ENCODE measurements at places on chromosomes 11 and 22.

DNA sequence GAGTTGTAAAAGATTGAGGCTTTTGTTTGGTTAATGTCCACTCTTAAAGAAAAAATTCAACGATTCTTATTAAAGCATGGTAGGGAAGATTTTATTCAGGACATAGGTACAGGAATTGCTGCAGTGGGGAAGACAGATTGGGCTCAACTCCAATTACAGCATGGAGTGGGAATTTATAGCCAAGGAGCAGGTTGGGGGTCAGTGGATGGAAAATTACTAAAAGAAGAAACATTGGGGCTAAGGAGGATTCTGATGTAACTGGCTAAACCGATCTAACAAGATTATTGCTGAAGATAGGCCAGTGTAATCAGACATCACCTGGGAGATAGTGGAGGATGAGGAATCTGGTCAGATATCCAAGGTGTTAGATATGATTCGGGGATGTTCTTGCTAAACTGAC, 97.4 kb downstream of the FAR1 start:
- DNase-seq, result no peak

DNA sequence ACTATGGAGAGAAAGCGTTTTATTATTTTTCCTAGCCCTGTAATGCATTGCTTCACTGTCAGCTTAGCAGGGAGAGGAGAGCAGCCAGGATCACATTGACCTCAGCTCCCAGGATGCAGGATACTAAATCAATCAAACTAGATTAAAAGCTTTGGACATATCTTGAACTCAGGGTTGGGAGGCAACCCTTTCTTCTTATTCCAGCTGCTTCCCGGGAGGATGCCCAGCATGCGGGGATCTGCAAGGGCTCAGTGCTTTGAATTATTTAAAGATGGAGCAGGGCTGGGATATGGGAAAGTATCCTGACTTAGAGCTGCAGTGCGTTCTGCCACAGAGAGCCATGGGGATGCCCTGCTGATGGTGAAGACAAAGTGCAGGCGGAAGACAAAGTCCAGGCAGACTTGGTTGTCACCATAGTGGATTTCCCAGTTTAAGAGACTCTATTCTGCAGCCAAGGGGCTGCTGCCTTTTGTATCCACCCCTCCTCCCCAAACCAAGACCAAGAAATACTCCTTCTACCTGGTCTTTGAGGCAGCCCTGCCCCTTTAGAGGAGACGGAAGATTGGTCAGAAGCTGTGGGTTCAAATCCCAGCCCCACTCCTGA, 1035.0 kb downstream of the TBC1D22A start:
- DNase-seq, result no peak

DNA sequence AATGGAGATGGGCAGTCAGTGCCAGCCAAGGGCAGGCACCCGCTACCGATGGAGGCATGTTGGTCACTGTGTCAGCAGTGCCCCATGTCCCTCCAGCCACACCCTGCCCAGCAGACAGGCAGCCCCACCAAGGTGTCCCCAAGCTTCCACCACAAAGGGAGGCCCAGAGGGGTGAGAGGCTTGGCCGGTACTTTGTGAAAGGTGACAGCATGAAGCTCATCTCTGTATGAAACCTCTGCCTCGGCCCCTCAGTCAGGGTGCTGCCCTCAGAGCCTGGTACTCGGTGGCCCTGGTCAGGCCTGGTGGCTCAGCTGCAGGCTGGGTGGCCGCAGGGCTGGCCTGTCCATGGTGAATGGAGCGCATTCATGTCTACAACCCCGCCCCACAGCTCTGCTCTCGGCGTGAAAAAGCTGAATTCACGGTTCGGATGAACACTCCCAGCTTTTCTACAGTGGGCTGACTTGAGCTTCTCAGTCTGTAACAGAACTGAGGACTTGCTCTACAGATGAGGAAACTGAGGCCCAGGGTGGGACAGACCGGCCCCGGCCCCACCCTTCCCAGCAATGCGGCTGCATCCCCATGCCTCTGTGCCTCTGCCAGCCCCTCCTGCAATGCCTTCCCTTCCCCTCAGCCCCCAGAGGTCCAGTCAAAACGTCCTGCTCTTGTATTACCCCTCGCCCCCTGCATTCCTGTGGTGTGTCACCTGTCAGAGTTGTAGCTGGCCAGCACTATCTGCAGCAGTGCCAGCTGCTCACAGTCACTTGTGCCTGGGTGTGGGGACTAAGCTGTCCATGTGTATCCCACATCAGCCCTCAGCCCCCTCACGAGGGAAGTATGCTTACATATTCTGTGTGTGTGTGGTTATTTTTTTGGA, 27.7 kb downstream of the RSPH14 start:
- DNase-seq, result no peak

DNA sequence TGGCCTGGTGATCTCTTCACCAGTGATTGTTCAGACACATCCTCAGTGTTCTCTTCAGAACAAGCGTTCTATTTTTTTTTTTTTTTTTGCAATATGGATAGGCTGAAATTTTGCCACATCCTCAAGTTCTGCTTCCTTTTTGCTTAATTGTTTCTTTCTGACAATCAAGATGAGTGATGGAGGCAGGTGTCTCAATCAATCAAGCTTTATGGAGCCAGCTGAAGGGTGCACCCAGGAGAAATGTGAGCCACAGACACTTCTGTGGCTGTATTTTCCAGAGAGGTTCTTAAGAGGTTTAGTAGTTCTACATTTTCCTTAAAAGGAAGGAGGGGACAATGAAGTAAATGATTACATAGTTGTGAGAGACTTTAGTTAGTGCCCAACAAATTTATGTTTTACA, 43.9 kb upstream of the ASPHD2 start:
- DNase-seq, result no peak

- no peak for DNase-seq
These were observed 227.2 kb downstream of the FAM76B start for GRCh38 chr11:95562196-95562921.

DNA sequence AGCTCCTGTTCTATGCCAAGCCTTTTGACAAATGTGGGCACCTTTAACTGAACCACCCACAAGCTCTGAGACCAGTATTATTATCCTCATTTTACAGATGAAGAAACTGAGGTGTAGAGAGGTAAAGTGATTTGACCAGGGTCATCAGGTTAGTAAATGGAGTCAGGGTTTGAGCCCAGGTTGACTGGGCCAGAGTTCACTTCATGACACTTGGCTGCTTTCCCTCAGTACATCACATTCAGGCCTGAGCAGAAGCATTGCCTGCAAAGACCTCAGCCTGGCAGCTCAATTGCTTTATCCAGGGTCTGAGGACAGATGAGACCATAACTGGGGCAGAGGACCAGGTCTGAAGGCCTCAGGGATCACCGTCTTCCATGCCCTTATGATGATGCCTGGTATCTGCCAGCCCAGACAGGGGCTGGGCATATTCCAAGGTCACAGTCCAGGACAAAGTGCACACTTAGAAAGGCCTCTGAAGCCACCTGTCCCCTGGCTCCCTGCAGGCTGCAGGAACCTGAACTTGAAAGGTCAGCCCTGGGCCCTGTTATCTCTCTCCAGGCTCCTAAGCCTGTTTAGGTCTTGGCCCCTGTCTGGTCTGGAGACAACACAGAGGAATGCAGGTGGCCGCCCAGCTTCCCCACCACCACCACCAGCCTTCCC, 32.0 kb downstream of the POU2AF3 start:
- no peak for DNase-seq

DNA sequence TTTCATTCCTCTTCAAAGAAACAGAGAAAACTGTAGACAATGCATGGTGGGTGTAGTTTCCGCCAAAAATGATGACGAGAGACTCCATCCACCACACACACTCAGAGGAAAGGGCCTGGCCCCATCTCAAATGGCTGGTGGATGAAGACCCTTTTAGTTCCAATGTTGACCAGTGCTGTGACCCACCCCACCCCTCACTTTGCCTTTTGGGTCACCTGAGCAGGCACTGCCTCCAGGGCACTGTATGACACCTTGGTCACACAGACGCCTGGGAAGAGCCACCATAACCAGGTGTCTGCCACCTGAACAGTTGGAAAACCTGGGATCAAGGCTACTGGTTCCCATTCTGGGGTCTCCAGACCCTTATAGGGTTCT, 121.3 kb downstream of the MPPED1 start:
- no peak for DNase-seq

DNA sequence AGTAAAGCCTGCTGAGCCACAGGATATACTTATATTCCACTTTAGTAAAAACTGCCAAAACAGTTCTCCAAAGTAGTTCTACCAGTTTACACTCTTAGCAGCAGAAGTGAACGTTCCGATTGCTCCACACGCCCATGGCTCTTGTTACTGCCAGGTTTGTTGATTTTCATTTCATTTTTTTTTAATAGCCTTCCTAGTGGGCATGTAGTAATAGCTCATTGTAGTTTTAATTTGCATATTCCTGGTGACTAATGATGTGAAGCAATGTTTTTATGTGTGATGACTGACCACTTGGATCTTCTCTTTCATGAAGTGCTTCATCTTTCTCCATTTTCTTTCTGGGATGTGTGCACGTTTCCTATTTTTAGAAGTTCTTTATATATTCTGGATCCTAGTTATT, 4.8 kb upstream of the C11orf97 start:
- no peak for DNase-seq

DNA sequence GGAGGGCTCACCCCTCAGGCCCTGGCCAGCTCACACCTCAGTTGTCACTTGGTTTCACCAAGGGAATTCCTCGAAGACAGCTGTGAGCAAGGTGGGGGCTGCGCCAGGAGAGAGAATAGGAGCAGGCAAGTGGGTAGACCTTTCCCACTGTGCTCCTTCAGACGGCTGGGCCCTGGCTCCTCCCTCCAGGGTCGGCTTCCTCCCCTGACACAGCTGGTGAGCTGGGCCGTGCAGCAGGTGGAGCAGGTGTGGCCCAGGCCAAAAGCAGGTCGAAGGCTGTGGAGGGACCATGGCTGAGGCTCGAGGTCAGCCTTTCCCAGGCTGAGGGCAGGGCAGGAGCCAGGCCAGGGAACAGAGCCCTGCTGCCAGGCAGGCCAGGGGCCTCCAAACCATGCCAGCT, 12.5 kb upstream of the MYRF start:
- DNase-seq, result no peak

DNA sequence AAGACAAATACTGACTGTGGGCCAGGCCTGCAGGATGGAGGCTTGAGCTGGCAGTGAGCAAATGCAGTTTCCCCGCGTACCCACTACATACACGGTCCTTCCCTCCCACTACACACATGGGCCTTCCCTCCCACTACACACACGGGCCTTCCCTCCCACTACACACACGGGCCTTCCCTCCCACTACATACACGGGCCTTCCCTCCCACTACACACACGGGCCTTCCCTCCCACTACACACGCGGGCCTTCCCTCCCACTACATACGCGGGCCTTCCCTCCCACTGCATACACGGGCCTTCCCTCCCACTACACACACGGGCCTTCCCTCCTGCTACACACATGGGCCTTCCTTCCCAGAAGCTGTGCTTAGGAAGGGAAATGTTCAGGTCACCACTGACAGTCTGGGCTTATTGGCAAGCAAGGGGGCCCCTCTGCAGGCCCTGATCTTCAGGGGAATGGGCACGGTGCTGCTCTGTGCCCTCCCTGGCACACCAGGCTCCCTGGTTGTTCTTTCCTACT, 10.8 kb downstream of the DNAL4 start:
- DNase-seq, result no peak

DNA sequence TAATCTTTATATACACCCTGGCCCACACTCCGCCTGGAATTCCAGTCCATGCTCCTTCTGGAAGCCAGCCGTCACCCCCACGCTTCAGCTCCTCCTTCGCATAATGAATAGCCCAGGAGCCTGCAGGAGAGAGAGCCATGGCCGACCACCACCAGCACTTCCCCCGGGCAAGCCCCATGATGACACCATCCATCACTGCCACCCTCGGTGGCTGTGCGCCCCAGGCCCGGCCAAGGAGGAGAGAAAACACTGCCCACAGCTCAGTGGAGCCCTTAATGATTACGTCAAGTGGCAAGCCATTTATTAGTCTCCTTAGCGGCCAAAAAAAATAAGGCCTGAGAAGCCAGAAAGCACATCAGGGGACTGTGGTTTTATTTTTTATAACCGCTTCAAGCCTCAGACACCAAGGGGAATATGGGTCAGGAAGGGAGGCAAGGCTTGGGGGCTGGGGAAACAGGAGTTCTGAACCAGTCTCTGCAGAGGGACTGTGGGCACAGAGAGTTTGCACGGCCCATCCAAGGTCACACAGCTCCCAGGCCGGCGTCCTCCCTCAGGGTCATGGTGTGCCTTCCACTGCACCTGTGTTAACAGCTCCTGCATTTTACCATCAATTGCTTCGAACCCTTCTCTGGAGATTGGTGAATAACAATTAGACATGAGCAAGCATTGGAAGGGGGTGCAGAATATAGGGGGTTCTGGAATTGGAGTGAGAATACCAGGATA, 134.3 kb downstream of the MN1 start:
- no peak for DNase-seq

- DNase-seq, result no peak
These were observed 50.3 kb downstream of the TEAD1 start for GRCh38 chr11:12724301-12725054.

- no peak for DNase-seq
These were observed 21.9 kb upstream of the TMPRSS4 start for GRCh38 chr11:118054712-118055640.

DNA sequence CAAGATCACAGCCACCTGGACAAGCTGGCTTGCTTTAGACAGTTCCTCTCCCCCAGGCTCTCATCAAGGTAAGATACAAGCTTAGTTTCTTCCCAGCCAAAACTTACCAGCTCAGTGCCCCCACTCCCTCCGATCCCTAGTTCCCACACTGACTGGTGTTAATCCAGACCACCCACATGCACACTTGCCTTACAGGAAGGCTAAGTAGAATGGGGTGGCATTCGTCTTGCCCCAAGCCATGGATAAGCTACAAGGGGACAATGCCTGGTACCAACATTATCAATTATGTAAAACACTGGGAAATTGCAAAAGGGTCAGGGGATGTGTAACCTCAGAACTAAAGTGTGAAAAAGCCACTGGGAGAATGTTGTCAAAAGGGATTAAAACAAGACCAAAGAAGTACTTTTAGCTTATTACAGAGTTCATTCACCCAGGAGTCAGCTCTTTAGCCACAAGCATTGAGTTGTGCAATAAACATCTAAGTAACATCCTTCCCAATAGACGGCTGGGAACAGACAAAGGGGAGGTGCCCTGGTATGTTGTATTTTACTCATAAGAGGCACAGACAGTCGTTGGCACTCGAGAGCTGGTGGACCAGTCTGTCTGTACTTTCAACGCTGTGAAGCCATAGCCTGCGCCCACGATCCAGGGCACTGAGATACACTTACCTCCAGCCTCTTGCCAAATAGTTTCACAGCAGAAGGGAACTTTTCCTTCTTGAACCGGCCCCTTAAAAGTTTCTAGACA, 1.1 kb downstream of the DHCR7 start:
- no peak for DNase-seq

All from activated T-cell treated with anti-CD3 and anti-CD28 coated beads, Interleukin-2, amount 50 U/mL, for 1 hour (primary cell).